ENCODE measurements at places on chromosomes 11 and 22.
A peak's percentile ranks its signal among the peaks of the same experiment; 100 is the strongest.

GRCh38 chr11:125393331-125393730 is 102.7 kb downstream of the FEZ1 start:
- no peak for DNase-seq

GRCh38 chr11:73028611-73029010 is 113.5 kb downstream of the FCHSD2 start:
- DNase-seq = no peak

GRCh38 chr11:8786933-8787332 is 104.3 kb downstream of the RPL27A start:
- DNase-seq = no peak

DNA sequence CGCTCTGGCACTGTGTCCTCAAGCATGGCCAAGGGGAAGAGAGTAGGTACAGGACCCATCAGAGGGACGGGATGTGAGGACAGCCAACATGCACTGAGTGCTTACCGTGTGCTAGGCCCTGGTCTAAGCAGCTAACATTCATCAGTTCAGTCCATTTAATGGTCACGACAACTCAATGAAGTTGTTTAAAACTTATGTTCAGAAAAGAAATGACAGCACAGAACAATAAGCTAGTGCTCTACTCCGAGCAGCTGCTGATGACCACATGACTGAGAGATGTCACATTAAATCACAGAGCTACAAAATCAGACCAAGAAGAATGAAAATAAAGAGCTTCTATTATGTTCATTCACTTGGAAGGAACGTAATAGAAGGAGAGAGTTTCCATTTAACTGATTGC is 26.3 kb downstream of the PRDM10 start:
- no peak for DNase-seq

GRCh38 chr22:33842421-33843094 is 77.7 kb downstream of the LARGE1 start:
- no peak for DNase-seq

DNA sequence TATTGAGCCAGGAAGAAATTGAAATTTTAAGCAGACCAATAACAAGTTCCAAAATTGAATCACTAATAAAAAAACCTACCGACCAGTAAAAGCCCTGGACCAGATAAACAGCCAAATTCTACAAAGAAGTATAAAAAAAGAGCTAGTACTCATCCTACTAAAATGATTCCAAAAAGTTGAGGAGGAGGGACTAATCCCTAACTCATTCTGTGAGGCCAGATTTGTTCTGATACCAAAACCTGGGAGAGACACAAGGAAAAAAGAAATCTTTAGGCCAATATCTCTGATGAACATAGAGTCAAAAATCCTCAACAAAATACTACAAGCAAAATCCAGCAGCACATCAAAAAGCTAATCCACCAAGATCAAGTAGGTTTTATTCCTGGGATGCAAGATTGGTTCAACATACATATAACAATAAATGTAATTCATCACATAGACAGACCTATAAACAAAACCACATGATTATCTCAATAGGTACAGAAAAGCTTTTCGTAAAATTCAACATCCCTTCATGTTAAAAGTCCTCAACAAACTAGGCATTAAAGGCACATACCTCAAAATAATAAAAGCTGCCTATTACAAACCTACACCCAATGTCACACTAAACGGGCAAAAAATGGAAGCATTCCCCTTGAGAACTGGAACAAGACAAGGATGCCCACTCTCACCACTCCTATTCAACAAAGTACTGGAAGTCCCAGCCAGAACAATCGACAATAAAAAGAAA is 13.1 kb downstream of the OR52A5 start:
- DNase-seq = no peak

- no peak for DNase-seq
These were observed 67.5 kb upstream of the NNMT start for GRCh38 chr11:114228435-114229411.

GRCh38 chr11:34473603-34474169 is 35.0 kb downstream of the CAT start:
- DNase-seq = no peak

- DNase-seq = no peak
These were observed 455.6 kb downstream of the BUD13 start for GRCh38 chr11:116317212-116317611.

GRCh38 chr11:65366340-65366773 is 11.8 kb downstream of the TIGD3 start:
- DNase-seq = no peak

GRCh38 chr11:134340354-134340964 is 8.7 kb downstream of the GLB1L2 start:
- DNase-seq = no peak

GRCh38 chr11:65132988-65133700 is 1.2 kb downstream of the SYVN1 start:
- DNase-seq = peak; percentile 85

GRCh38 chr22:17770180-17771077 is 3.8 kb downstream of the BID start:
- DNase-seq = no peak

DNA sequence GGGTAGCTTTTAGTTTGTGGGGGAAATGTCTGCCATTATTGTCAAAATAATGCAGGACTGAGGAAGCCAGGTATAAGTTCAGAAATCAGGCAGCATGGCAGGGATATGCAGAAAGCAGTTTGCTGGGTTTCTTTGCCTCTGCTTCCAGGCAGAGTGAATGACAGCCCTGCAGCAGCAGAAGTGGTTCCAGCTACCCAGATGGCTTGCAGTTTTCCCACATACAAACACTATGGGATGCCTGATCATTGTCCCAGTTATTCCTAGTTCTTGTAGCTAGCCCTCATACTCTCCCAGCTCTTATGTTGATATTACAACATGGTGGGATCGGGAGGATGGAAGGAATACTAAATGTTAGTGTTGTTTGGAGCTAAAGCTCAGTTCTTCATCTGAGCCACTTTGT is 2.8 kb upstream of the DIXDC1 start:
- DNase-seq = no peak

GRCh38 chr11:68043029-68043348 is 4.2 kb downstream of the TCIRG1 start:
- DNase-seq = no peak

- DNase-seq = no peak
These were observed 1.3 kb downstream of the LRP5 start for GRCh38 chr11:68313574-68314202.

GRCh38 chr11:45500451-45500850 is 165.0 kb downstream of the CHST1 start:
- DNase-seq = no peak

DNA sequence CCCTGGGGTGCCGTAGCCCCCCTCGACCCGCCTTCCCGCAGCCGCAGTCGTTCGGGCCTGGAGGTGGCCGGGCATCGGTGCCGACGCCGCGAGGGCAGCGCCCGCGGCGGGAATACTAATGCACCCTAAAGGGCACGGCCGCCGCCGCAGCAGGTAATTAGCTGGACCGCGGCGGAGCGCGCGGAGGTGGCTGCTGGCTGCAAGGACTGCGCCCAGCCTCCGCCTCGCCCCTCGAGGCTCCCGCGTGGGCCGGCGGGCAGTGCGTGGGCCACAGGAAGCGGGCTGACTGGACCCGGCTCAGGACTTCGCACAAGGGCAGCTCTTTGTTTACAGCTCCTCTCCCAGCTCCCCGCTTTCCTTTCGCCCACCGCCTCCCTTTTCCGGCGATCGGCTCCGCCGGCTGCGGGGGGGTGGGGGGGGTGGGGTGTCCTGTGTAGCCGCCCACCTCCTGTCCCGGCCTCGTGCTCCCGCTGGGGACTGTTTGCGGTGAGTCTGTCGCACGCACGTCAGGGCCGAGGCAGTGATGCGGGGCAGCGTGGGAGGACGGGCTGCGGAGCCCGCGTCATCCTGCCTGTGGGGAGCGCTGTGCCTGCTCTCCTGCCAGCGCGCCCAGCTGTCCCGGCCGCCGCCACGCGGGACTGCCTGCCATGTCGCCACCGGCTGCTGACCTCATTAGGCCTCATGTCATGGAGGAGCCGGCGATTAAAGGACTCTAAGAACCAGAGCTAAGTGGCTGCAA is 53.2 kb downstream of the GRIK4 start:
- DNase-seq = peak; percentile 68

DNA sequence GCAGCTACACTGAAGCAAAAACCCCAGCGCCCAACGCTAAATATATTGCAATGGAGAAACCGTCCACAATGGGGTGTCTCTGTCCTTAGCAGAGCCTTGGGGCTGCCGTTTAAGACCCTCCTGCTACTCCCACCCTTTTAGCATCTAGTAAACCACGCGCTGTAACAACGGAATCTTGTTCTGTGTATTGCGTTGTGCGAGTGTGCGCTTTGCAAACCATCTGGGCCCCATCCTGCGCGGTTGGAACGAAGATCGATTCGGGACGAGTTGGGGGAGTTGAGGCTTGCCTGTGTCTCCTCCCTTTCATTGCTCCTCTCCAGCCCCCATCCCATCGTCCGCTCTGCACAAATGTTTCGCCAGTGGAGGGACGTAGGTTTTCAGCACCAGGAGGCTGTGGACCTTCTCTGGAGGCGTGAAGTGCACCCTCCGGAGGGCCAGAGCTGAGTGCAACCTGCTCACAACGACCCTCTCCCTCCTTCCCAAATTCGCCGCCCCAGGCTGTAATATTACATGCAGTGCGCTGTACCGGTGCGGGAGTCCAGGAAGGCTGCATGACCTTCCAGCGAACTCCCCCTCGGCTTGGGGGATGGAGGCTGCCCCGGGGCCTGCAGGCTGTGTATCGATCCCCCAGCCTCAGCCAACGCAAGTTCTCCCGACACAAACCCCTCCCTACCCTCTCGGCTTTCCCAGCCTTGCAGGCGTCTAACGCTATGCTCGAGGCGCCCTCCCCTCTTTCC is 1.6 kb upstream of the KMT2A start:
- DNase-seq = peak; percentile 78

DNA sequence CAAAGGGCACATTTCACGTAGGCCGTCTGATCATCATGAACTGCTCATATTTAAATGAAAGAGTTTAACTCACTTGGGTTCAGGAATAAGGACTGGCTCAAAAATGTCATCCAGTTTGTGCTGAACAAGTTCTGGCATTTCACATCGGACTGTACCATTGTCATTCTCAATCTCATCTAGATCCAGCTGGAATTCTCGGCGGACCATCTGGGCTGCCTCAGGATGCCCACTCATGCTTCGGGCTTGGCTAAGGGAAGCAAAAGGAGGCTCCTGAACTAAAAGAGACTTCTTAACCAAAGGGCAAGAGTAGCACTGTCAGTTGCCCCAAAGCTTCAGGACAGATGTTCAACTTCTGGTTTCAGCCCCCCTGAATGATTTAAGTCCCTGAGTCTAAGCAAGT is 40.2 kb downstream of the F2 start:
- DNase-seq = no peak

DNA sequence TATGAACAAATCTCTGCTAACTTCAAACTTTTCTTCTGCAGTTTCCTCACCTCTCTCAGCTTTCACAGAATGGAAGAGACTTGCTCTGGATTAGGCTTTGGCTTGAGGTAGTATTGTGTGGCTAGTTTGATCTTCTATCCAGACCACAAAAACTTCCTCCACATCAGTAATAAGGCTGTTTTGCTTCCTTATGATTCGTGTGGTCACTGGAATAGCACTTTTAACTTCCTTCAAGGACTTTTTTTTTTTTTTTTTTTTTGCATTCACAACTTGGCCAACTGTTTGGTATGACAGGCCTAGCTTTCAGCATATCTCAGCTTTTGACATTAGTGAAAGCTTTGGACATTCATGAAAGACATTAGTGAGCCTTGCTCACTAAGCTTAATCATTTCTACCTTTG is 47.5 kb upstream of the LRRC55 start:
- DNase-seq = no peak

- DNase-seq = no peak
These were observed 7.1 kb upstream of the CD44 start for GRCh38 chr11:35131886-35132285.

DNA sequence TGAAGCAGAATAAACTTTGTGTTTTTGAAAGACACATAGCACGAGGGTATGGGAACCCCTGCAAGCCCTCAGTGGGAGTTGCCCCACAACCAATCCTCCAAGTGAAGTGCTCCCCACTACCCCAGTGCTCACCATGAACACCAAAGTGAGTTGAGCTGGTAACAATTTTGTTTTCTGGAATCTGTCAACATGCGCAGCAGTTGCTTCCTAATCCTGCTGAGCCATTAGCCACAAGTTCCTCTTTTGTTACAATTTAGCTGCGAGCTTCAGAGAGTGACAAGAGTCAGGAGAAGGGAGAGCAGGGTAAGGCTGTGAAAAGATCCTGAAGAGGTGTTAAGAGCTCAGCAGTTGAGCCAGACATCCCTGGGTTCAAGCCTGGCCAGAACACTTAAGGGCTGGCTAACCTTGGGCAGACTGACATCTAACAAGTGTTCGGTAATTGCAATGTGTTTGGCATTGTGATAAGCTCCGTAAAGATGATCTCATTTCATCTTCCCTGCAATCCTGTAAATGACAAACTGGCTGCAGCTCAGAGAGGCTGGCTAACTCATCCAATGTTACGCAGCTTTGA is 24.1 kb upstream of the ASPHD2 start:
- no peak for DNase-seq

DNA sequence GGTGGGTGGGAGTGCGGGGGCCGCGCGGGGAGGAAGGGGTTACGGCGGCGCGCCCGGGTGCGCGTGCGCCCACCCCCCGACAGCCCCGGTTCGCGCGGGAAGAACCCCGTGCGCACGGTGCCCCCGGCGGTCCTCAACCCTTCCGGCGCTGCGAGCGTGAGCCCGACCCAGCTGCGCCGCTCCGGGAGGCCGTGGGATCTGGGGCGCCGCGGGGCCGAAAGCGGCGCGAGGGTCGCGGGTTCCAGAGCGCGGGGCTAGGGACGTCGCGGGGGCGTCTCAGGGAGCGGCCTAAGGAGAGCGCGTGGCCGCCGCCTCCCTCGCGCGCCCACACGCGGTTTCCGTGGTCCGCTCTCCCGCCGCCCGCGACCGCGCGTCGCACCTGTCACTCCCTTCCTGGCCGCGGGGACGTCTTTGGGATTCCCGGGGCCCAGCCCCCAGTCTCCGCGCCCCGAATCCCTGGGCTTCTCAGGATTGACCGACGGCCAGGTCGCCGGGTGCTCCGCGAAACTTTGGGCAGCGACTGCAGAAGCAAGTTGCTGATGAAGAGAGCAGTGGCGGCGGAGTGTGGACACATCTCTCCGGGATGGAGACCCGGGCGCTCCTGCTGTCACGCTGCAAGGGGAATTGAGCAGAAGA is 582 bp downstream of the SREBF2 start:
- DNase-seq = peak; percentile 84

GRCh38 chr11:74268456-74268855 is 43.0 kb downstream of the P4HA3 start:
- DNase-seq = no peak

- DNase-seq = no peak
These were observed 6.3 kb downstream of the CEND1 start for GRCh38 chr11:783581-784015.

DNA sequence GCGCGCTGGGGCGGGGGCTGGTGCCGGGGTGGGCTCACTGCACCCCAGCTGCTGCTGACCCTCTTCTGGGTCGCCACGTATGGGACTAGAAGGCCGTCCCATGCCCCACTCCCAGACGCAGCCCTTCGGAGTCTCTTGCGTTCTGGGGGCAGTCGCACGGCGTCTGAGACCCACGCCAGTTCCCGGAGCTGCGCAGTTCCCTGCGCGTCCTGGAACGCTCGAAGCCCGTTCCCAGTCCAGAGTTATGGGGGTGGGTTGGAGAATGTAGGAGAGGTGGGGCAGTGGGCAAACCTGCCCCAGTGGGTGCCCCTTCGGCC is 375 bp downstream of the LAYN start:
- no peak for DNase-seq

Measured in activated effector memory CD4-positive, alpha-beta T cell treated with anti-CD3 and anti-CD28 coated beads, Interleukin-2, amount 50 U/mL, for 16 hours (primary cell).